ENCODE measurements at places on chromosomes 16 and 17. TPM values are rescaled to one million over a fixed set of nuclear protein-coding genes. Genes with fewer than 3 reads are reported as not detected.

DNA sequence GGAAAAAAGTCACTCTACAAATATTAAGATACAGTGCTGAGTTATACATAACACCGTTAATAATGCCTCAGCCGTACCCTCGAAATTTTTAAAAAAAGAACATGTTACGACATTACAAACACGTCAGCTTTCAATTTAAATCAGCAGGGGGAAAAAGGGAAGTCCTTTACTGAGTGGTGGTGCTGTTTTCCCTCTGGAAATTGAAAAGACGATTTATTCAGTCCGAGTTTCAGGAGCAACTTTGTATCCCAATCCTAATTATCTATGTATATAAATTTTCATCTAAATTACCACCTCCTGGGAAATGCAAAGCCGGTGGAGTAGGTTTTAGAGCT lies 1.3 kb downstream of the NETO2 start:
- DNase-seq, result no peak

DNA sequence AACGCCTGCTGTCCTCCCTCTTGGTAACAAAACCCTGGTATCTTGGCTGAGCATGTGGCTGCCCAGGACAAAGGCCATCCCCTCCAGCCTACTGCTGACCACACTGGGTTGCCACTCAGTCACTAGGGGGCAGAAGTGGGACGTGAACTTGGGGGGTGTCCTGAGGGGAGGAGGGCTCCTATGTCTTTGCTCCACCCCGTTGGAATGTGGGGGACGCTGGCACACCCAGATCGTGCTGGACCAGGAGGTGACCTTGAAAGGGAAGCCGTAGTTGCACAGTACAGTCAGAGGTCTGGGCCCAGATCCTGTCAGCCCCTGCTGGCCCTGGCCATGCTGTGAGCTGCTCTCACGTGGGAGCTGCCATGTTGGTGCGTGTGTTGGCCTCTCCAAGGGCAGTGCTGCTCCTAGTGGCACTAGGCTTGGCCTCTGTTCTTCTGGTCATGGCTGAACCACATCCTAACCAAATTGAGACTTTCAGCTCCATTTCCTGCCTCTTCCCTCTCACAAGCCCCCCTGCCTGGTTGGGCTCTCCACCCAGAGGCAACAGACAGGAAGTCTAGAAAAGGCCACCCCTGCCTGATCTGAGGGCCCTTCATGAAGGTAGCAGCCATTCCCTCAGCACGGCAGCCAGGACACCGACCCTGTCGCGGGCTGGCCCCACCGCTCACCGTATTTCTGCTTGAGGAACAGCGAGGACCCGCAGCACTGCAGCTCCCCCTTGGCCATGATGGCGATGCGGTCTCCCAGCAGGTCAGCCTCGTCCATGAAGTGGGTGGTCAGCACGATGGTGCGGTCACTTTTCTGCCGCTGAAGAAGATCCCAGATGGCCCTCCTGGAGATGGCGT lies 29.0 kb upstream of the RNPS1 start:
- peak; percentile 8 for DNase-seq

DNA sequence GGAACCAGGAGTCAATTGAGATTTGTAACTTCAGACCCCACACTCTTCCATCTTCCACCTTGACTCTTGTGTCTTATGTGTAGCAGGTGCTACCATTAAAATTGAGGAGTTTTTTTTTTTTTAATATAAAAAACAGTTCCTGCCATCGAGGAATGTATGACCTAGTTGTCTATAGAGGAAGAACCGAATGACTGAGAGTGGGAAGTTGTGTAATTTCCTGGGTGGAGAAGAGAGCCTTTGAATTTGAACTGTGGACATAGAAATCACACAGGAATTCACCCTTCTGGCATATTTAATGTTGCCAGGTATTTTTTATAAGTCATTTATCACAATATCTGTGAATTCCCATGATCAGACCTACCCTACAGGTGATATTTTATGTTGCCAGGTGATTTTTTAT lies 22.0 kb downstream of the SP2 start:
- DNase-seq, result no peak

DNA sequence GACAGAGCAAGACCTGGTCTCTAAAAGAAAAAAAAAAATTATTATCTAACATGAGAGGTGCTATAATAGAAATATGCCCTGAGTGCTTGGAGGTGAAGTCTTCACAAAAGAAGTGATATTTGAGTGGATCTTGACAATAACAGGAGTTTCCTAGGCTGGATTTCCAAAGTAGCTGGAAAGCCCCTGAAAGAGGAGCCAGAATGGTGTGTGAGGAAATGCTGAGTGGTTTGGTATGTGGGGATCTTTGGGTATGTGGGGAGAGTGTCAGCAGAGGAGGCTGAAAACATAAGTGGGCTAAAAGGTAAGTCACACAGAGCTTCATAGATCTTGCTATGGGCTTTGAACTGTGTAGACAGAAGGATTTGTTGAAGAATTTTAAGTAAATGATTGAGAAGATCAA lies 100.1 kb downstream of the YPEL2 start:
- no peak for DNase-seq

- no peak for DNase-seq
These were observed 41.8 kb downstream of the NLRC5 start for GRCh38 chr16:57031156-57031555.

- DNase-seq, result no peak
These were observed 7.6 kb downstream of the ADCY7 start for GRCh38 chr16:50273888-50274325.

- DNase-seq, result no peak
These were observed 4.1 kb upstream of the HOXB9 start for GRCh38 chr17:48630009-48630924.

The KAT8 gene
- total RNA-seq, result 44.9 TPM

The HEATR9 gene
- total RNA-seq, result not detected

DNA sequence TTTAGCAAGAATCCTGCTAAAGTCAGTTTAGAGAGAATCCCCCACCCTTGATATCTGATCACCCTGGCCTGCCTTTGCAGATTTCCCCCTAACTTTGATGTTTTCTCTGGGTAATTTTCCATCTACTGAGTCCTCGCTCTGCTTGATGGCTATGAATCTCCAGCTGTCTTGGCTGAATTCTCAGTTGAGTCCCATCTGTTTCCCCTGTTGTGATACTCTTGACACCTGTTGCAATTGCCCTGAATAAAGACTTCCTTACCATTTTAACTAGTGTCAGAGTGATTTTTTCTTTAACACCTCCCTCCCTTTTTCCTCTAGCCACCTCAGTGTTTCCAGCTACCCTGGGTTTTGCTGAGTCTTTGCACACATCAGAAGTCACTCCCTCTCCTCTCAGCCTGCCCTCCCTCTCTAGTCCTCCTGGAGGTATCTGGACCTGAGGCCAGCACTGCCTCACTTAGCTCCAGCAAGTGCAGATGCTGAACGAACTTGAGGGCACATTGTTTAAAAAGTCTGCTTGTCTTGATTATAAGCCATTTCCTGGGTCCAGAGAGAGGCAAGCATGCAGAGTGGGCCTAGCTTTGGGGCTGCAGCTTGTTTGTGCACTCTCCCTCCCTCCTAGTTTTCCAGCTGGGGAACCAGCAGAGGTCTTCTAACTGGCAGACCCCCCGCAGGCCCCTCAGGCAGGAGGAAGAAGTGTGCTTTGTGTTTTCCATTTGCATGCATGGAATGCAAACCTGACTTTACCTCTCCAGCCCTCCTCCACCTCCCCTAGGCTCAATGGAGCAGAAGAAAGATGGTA lies 33.2 kb downstream of the SPACA3 start:
- DNase-seq, result no peak

The LGALS9B gene
- total RNA-seq, result 0.20 TPM

The PIGL gene
- 36.8 TPM for total RNA-seq
